ENCODE measurements at places on chromosomes 3 and 15. TPM values are rescaled to one million over a fixed set of nuclear protein-coding genes. Genes with fewer than 3 reads are reported as not detected.

CCR5 gene
- total RNA-seq: not detected

GRCh38 chr3:101179637-101180036, 140.7 kb downstream of the IMPG2 start:
- no peak for DNase-seq

DNA sequence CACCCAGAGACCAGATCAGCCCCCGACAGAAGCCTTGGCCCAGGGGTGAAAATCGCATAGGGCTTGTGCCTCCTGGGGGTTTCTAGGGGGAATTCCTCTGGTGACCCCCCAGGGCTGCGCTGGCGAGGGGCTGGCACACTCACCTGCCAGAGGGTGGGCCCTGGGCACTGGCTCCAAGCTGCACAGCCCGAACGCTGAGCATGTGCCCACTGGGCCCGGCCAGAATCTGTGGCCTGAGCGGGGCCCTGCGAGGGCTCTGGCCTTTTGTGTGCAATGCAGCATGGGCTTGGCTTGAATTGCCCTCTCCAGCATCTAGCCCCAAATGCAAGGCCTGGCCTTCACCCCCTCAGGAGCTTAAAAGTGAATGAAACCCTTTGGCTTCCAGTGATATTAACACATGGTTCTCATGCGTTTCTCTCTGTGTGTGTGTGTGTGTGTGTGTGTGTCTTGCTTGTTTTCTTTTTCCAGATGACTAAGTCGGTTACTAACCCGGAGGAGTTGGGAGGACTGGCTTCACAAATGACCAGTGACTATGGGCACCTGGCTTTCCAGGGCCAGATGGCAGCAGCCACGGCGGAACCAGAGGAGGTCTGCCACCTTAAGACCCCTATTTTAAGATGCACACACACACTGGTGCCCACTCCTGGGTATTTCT, 259.1 kb upstream of the TPM1 start:
- DNase-seq: no peak

C3orf70 gene
- 11.7 TPM for total RNA-seq

DNA sequence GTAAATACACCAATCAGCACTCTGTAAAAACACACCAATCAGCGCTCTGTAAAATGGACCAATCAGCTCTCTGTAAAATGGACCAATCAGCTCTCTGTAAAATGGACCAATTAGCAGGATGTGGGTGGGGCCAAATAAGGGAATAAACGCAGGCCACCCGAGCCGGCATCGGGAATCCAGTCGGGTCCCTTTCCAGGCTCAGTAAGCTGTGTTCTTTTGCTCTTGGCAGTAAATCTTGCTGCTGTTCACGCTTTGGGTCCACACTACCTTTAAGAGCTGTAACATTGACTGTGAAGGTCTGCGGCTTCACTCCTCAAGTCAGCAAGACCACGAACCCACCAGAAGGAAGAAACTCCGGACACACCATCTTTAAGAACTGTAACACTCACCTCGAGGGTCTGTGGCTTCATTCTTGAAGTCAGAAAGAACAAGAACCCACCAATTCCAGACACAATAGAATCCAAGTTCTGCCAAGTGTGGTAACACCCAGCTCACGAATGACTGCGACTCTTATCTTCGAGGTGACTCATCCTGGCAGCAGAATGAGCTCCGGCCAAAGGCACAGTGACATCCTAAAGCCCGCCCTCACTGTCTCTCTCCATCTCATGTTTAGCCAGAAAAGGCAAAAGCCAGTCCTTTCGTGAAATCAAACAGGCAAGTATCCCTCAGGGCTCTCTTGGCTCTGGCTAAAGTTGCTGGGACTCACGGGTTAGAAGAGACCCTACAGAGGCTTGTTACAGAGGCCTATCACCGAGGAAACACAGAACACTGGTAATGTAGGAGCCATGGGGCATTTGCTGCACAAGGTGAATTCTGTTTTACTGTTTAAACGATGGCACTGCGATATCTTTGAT, 155.2 kb downstream of the FAM43A start:
- DNase-seq: no peak

TLR9 gene
- not detected for total RNA-seq

DNA sequence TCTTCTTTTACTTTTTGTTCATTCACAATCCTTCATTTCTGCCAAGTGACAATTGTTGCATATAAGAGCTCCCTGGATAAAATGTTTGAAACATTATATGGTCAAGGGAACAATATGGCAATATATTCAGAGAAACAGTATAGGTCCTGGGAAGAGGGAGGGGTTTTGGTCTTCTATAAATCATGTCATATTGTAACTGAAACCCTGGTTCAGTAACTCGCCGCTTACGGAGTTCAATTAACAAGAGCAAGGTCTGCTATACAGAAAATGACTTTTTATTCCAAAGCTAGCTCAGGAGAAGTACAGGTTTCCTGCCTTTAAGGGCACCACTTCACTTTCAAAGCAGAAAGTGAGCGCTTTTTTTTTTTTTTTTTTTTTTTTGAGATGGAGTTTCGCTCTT, 522.1 kb upstream of the TGFBR2 start:
- no peak for DNase-seq

GRCh38 chr3:186679151-186679550, 13.3 kb downstream of the HRG start:
- DNase-seq: no peak

DNA sequence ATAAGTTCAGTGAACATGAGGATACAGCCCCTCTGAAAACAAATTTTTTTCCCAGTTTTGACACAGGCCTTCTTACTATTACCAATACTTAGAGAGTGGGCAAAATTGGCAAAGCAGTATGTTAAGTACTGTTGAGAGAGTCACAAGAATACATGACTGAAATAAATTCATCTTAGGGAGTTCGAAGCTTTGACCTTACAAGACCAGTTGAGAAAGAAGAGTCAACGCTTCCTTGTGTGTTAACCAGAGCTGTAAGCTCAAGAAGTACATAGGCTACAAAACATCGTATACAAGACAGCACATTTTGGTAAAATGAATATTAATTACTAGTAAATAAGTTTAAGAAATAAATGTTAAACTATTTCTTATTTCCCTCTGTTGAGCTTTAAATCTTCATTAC, 164.4 kb upstream of the RORA start:
- DNase-seq: no peak

DNA sequence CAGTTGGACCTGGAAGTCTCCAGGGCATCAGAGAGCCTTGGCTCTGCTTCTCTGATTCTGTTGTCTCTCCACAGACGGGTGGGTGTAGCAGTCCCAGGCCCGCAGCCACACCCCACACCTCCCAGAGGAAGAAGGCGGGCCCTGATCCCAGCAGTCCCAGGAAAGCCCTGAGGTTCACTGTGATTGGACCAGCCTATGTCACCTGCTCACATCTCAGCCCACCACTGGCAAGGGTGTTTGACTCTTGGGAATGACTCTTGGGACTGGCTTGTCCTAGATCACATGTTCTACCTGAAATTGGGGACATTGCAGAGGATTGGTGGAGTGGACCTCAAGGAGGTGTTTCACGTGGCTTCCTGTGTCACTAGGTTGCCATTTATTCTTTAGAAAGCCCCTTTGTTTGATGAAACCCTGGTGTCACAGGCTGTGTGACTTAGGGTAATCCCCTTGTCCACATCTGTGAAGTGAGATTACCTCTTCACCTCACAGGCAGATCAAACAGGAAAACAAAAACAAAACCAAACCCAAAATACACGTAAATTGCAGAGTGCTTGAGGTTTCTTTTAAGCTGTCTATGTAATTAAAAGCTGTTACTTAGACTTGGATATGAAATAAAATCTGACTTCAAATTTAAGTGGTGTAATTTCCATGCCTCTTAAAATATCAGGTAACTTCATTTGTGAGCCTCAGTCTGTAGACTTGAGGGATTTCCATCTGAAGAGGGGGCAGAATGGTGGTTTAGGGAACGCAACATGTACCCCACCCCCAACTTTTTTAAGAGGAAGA, 26.7 kb downstream of the FLNB start:
- no peak for DNase-seq

- no peak for DNase-seq
These were observed 2.1 kb downstream of the PBRM1 start for GRCh38 chr3:52683611-52684010.

- DNase-seq: peak; percentile 37
These were observed 363.8 kb upstream of the NAALADL2 start for GRCh38 chr3:174495311-174495710.

DNA sequence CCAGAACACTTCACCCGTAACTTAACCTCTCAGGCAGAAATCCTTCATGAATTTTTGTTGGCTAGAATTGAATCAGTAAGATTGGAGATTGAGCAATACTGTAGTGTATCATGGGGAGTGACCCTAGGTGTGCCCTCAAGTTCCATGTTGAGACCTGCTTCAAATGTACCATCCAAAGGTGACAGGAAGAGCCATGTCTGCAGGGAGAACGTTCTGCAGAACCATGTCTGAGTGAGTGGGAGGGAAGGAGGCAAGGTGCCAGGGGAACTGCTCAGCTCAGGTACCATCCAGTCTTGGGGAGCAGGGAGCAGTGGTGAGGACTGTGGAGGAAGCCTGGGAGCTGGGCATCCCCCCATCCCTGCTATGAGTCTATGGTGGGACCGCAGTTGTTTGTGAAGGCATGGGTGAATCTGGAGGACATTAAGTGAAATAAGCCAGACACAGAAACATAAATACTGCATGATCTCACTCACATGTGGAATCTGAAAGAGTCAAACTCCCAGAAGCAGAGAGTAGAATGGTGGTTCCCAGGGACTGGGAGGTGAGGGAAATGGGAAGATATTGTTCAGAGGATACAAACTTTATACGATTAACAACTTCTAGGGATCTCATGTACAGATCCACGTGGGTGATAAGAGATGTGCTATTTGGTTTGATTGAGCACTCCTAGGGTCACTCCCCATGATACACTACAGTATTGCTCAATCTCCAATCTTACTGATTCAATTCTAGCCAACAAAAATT, 23.3 kb downstream of the CFAP161 start:
- DNase-seq: no peak

LCMT2 gene
- total RNA-seq: 17.4 TPM

- no peak for DNase-seq
These were observed 21.8 kb downstream of the ITPR1 start for GRCh38 chr3:4514916-4515315.

LRRC31 gene
- total RNA-seq: not detected

- no peak for DNase-seq
These were observed 193.4 kb downstream of the SUCLG2 start for GRCh38 chr3:67460841-67461510.

DLL4 gene
- 0.43 TPM for total RNA-seq

TMC3 gene
- total RNA-seq: 0.06 TPM

GRCh38 chr15:57158997-57159668, 217.2 kb upstream of the CGNL1 start:
- no peak for DNase-seq

CACNA1D gene
- not detected for total RNA-seq

- DNase-seq: no peak
These were observed 465.3 kb upstream of the CBLB start for GRCh38 chr3:106333911-106334618.

- DNase-seq: peak; percentile 99
These were observed 6.4 kb downstream of the STRA6 start for GRCh38 chr15:74196175-74196574.

TUBGCP5 gene
- total RNA-seq: 16.8 TPM

DNA sequence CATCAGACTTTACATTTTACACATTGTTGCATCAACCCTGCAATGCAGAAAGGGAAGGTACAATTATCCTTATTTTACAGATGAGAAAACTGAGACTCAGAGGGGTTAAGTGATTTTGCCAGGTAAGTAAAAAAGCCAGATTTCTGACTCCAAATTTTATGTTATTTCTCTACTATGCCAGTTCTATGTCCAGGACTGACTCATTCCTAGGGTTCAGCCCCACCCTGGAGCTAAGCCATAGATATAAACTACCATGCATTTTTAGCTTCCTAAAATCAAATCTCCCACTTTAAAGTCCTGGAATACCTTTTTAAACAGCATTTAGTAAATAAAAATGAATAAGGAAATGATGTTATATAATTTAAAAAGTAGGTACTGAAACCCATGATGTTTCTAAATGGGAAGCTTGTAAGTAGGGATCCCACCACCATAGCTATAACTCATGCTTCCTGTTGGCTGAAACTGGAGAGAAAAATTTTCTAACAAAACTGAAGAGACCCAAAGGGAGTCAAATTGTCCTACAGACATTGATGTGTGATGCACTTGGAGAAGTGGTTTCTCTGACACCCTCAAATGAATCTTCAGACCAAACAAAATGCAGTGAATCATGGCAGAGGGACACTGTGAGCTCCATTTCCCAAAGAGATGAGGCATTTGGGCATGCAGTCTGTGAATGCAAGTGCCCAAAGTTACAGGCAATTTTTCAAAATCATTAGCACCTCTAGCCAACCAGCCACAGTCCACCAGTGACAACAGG, 301.7 kb upstream of the UMPS start:
- no peak for DNase-seq

DNA sequence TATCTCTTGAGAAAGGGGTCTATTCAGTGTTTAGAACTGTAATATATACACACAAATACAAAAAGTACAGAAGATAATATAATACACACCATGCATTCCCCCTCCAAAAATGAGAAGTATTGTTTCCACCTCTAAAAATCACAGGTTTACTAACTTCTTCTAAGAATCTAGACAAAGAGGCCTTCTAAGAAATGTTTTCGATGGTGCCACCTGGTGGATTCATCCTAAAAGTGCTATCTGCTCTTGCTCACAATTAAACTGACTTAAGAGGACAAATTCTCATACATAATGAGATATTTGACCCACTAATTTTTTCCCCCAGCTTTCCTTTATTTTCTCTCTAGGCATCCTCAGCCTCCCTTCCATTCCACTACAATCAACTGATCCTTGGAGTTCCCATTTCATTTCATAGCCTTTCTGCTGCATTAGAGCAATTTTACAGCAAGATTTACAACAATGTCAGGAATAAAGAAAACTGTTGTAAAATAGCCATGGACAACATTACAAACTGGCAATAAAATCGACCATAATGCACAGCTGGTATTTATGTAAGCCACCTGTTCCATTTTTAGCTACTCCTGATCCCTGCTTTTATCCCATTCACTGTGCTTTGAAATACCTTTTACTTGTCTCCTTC, 124.6 kb downstream of the ARRDC4 start:
- peak; percentile 76 for DNase-seq

LMAN1L gene
- not detected for total RNA-seq

- DNase-seq: no peak
These were observed 119.1 kb downstream of the ROBO2 start for GRCh38 chr3:77158730-77159581.

- no peak for DNase-seq
These were observed 13.3 kb downstream of the VPS8 start for GRCh38 chr3:184825121-184825820.

- DNase-seq: no peak
These were observed 17.5 kb downstream of the GRAMD2A start for GRCh38 chr15:72179950-72180581.

GRCh38 chr3:36918050-36918449, 26.8 kb downstream of the TRANK1 start:
- DNase-seq: no peak
